Skeletal muscle cell (primary cell): ENCODE measurements at places on chromosomes 1 and 21.

DNA sequence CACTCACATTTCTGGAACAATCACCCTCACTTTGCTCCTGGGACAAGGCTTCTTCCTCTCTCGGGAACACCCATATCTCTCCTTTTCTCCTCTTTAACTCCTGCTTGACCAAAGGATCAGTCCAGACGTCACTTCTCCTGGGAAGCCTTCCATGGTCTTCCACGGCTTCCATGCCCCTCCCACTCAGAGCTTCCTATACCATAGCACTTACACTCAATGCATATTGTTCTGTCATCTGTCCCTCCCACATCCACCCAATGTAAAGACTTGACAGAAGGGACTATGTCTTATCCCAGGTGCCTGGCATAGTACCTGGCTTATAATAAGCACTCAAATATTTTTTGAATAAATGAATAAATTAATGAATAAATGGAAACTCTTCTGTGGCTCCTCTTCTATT lies 28.2 kb downstream of the CD34 start:
- DNase-seq, result no peak

DNA sequence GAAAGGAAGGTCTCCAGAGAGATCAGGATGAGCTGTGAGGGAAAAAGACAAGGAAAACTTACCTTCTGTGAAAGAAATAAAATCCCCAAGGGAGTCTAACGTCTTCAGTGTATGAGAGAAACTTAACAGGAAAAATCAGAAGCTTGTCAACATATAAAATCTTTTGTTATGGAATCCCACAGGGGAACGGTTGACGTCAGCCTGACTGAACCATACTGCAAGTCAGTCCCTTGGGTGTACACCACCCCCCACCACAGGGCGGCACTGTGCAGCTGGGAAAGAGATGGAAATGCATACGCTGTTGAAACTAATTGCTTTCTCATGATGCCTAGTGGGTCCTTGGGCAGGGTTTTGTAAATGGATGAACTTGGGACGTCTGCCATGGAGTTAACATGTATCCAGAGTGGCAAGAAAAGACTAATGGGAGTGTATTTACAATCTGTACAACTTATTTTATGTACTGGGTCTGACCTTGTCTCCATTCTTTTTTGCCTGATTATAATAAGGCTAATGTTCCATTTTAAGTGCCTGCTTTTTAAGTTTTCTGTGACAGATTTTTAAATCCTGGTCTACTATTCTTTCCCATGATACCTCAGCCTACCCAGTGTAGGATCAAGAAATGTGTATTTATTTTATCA lies 22.7 kb downstream of the UTP25 start:
- DNase-seq, result peak; percentile 93

GRCh38 chr1:54220004-54220811 lies 20.2 kb downstream of the MRPL37 start:
- DNase-seq, result peak; percentile 64

GRCh38 chr1:90970208-90970607 lies 51.6 kb downstream of the ZNF644 start:
- no peak for DNase-seq

GRCh38 chr1:234235434-234235881 lies 137.8 kb upstream of the COA6 start:
- no peak for DNase-seq

GRCh38 chr1:156549390-156549789 lies 23.0 kb downstream of the IQGAP3 start:
- DNase-seq, result no peak

GRCh38 chr1:44408632-44409602 lies 3.9 kb downstream of the RNF220 start:
- no peak for DNase-seq

GRCh38 chr1:84847253-84848250 lies 45.5 kb downstream of the LPAR3 start:
- peak; percentile 96 for DNase-seq

- no peak for DNase-seq
Measured at GRCh38 chr21:20603236-20603635, 395.0 kb upstream of the NCAM2 start.

GRCh38 chr1:119611701-119612113 lies 36.4 kb downstream of the ZNF697 start:
- DNase-seq, result no peak

DNA sequence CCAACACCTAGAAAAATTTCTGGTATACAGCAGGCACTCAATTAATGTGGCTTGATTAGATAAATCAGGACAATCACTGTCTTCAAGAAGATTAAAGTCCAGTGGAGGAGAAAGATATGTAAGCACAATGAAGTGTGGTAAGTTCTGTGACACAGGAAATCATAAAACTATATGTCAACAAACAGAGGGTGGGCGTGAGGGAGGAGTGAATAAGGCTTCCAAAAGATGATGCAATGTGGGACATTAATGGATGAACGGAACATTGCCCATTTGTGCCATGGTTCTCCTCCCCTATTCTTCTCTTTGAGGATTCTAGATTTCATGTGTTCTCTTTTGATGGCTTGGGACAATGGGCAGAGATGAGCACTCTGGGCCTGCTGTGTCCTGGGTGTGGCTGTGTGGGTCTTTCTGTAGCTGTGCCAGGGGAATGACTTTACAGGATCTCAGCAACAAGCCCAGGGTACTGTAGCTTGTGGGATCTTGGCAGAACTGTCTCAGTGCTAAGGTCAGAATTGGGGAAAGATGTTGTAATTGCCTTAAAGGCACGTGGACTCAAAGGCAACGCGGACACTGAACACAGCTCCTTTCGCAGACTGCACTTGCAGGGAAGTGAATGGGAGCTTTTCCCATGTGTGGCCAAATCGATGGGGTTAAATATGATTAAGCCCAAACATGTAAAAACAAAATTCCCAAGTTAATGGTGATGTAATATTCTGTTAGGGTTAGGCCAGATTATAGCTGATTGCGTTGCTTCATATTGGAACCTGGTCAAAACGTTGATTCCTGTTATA lies 366.9 kb downstream of the TGFB2 start:
- DNase-seq, result peak; percentile 81

DNA sequence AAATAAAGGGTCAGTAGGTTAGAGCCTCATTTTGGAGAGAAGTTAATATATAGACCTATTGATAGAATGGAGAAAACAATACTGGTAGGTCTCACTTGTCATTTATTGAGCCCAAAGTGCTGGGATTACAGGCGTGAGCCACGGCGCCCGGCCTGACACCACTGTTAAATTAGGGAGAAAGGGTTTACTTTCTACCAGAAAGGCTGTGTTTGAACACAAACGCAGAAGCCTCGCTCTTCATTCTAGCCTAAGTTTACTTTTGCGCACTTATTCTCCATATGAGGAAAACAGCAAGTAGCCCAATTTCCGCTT lies 710 bp upstream of the PRPF3 start:
- no peak for DNase-seq

- DNase-seq, result no peak
Measured at GRCh38 chr1:61655453-61655852, 69.5 kb downstream of the TM2D1 start.

- no peak for DNase-seq
Measured at GRCh38 chr1:30599721-30600120, 123.7 kb downstream of the MATN1 start.

GRCh38 chr21:45278156-45278911 lies 9.4 kb downstream of the POFUT2 start:
- no peak for DNase-seq

DNA sequence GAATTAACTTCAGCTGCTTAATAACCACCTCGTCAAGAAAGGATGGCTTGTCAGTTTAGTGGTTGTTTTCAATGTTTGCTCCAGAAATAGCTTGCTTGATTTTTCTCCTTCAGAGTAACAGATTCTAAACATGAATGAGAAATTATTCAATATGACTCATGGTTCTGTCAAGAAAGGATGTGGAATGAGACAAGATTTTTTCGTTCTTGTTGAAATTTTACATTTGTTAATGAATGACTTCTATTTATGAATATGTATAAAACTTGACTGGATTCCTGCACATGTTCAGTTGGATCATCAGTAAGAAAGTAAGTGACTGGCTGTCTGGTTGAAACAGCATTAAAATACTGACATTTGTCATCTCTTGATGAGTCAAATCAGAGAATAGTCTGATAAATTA lies 38.3 kb downstream of the IFI44 start:
- DNase-seq, result no peak

DNA sequence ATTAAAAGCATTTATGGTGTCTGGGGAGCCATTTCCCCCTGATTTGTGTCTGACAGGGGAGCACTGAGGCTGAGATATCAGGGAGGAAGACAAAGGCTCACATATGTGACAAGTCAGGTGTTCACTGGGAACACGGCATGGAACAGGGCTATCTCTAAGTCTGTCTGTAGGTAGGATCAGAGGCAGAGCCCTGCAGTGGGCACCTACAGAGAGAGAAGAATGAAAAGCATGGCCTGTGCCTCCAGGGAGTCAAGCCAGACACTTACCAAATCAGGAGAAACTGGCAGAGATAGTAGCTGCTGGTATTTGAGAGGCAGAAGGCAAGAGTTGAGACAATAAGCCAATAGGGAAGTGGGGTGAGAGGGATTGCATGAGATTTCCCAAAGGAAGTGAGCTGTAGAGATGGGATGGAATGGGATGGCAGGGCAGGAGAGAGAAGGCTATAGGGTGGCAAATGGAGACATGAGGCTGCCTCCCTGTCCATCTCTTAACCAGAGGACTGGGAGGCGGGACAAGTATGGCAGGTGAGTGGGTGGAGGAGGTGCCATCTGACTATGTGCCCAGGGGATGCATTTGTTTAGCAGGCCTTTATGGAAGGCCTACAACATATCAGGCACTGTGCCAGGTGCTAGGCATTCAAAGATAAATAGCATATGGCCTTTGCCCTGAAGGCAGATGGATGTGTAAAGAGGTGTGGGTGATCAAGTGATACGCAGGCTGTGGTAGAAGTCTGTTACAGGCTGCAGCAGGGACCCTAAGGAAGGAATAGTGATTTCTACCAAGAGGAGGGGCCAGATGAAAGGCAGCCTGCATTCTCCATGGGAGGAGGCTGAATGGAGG lies 136.2 kb upstream of the IPO9 start:
- DNase-seq, result no peak

DNA sequence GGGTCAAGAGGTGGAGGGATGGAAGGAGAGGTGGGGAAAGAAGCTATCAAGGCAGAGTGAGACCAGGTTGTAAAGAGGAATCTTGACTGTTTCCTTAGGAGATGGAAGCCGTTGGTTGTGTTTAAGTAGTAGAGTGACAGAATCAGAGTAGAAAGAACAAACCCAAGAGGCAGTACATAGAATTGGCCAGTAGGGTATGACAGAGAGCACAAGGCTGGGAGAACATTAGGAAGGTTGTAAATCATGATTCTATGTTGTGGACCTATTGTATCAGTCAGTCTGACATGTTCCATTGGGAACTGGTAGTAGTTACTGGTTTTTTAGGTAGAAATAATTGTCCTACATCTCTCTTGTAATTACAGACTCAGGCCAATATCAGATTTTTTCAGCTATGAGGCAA lies 486.9 kb upstream of the USP24 start:
- DNase-seq, result no peak

DNA sequence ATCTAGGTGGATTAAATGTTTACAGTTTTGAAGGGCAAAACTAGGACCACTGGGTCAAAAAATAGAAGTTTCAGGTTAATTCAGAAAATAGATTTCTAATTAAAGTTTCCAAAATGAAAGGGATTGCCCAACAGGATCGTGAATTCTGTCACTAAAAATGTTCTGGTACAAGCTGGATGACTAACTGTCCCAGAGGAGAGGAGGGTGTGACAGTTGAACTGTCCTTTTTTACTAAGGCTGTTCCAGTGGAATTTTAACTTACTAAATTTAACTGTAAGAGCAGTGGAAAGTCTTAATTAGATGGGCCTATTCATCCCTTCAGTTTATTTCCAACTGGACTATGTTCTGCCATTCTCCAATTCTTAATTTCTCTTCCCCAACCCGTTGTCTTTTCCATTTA lies 7.2 kb downstream of the SNX7 start:
- no peak for DNase-seq

DNA sequence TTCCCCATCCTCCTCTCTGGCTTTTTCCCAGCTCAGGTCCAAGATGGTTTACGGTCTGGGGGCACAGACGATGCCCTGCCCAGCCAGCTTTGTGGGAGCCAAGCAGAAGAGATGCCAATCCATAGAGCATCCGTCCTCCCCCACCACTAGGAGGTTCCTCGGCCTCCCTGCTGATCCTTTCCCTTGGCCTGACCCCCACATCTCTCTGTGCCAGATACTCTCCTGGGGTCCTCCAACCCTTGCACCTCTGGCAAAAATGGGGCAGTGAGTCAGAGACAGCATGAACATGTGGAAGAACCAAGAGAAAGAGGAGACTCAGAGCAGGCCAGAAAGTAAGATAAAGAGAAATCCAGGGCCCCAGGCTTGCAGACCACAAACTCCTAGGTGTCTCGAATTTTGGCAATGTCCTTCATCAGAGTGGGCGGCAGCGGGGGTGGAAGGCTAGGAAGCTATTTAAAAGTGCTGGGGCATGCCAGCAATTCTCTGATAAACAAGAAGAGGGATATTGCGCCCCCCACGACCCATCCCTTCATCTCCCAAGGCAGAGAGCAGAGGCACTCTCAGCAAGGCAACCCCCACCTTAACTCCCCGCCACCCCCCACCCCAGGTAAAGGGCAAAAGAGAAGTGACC lies 11.4 kb downstream of the BLACAT1 start:
- DNase-seq, result no peak

GRCh38 chr1:214573386-214574318 lies 22.2 kb upstream of the PTPN14 start:
- DNase-seq, result no peak

- DNase-seq, result no peak
Measured at GRCh38 chr1:182473556-182473955, 23.6 kb downstream of the RGSL1 start.

DNA sequence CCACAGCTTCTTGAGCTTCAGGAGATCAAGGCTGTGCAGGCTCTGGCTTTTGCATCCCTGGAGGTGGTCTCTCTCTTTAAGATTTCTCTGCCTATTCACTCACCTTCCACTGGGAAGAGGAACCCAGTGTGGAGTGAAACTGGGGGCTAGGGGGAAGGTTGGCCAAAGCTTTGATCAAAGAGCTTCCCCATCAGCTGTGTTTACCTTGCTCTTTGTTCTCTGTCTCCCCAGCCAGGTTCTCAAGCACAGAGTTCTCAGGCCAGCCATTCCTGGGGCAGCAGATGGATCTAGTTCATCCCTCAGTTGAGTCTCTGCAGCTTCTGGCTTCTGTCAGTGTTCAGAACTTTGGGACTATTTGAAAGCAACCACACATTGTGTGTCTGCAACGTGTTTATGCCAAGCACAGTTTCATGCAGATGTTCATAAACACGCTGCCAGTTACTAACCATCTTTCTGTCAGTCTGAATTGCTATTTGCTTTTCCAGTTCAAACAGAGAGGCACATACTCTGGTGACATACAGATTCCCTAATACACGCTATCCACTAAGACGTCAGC lies 17.2 kb upstream of the MRPS14 start:
- no peak for DNase-seq

GRCh38 chr1:50978852-50979781 lies 9.1 kb downstream of the CDKN2C start:
- DNase-seq, result no peak

GRCh38 chr1:36137776-36138175 lies 11.5 kb downstream of the TRAPPC3 start:
- DNase-seq, result no peak

DNA sequence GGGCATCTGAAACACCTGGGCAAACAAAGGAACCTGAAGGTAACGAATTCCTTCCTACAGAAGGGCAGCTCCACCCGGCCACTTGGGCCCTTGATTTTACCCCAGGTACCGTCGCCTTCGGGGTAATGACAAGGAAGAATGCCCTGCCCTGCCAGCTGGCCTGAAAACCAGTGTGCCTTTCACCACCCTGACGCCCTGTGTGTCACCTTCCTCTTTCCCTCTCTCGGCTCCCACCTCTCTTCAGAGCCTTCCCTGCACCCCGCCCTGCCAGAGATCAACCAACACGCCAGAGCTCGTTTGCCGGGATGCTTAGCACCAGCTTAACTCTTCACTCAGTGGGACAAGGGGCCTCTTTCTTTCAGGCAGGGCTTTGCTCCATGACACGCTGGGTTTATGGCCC lies 86.0 kb downstream of the SIM2 start:
- no peak for DNase-seq
